ENCODE measurements at places on chromosomes 11 and 22.

- DNase-seq, result no peak
These were observed 3.8 kb upstream of the SCGB1D1 start for GRCh38 chr11:62186195-62186594.

GRCh38 chr11:4647766-4648165 lies 4.0 kb downstream of the OR51E1 start:
- no peak for DNase-seq

GRCh38 chr22:49721211-49721763 lies 106.4 kb downstream of the BRD1 start:
- DNase-seq, result no peak

- DNase-seq, result no peak
These were observed 97.7 kb downstream of the NXPE2 start for GRCh38 chr11:114775875-114776621.
